GM19239 (cell line): ENCODE measurements at places on chromosomes 13 and 19.

DNA sequence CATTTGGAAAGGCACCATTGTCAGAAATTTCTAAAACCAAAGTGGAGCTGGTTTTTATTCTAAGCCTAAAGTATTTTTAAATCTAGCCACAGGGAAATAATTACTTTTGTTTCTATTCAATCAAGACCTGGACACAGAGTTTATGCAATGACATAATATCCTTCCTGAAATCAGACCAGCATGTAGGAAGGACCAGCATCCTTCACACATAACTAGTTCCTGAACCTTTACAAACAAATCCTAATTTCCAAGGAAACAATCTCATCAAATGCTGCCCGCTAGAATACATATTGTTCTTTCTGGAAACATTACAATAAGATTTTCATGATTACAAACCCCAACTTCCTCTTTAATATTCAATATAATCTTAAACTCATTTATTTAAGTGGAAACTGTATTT lies 1.5 kb downstream of the STARD13 start:
- DNase-seq, result no peak

GRCh38 chr13:39417131-39417530 lies 185.9 kb downstream of the LHFPL6 start:
- no peak for DNase-seq

- DNase-seq, result no peak
These were observed 256.0 kb downstream of the PCDH9 start for GRCh38 chr13:66974174-66974573.

DNA sequence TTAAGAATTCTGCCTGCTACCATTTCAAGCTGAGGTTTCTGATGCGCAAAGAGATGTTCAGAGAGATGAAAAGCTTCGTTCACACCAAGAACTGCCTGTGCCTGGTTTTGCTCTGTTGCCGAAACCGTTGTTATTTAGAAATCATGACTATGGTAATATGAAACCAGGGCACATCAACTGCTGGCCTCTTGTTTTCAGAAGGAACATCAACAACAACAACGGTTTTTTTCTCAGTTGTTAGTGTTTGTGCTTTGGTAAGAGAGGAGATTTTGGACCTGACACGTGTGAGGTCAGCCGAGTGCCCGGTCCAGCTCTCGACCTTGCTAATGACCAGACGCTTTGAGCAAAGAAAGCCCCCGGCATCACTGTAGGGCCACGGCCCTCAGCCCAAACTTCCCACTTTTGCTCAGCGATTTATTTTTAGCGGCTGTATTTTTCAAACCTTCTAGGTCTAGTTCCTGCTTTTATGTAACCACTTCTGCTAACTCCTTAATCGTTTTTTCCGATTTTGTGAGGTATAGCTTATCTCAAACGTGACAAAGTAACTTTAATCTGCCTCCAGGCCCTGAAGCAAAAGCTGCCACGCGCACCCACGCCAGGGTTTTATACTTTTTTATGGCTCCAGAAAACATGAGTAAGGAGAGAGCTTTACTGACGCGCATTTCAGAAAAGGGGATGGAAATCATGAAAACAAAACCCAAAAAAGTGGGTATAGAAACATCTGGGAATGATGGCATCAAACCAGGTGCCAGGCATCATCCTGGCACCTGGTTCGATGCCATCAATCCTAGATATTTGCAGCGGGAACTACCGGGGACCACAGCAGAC lies 42.0 kb downstream of the KLF2 start:
- no peak for DNase-seq

- DNase-seq, result no peak
These were observed 63.9 kb upstream of the RNF113B start for GRCh38 chr13:98240974-98241373.

GRCh38 chr13:29810145-29810742 lies 40.2 kb downstream of the UBL3 start:
- DNase-seq, result no peak

DNA sequence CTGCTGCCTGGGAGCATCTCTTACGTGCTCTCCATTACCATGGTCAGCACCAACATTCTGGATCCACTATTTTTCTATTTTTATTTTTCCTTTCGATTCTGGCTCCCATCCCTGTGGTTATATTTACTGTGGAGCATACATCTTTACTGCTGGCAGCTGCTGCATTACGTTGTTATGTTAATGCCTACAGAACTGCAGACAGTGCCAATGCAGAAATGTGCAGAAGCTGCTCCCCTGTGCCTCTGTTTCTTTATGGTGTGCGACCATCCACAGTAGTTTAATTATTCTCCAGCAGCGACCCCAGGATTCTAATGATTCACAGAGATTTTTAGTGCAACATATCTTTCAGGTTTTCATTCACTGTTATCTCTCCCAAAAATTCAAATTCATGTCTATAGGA lies 911.7 kb upstream of the SLITRK6 start:
- DNase-seq, result no peak

- no peak for DNase-seq
These were observed 512.8 kb downstream of the LMO7 start for GRCh38 chr13:76148926-76149325.
